PC-9 (cell line): ENCODE measurements at places on chromosomes 3 and 15.

- DNase-seq = no peak
Measured at GRCh38 chr15:37131621-37132020, 31.3 kb upstream of the MEIS2 start.

DNA sequence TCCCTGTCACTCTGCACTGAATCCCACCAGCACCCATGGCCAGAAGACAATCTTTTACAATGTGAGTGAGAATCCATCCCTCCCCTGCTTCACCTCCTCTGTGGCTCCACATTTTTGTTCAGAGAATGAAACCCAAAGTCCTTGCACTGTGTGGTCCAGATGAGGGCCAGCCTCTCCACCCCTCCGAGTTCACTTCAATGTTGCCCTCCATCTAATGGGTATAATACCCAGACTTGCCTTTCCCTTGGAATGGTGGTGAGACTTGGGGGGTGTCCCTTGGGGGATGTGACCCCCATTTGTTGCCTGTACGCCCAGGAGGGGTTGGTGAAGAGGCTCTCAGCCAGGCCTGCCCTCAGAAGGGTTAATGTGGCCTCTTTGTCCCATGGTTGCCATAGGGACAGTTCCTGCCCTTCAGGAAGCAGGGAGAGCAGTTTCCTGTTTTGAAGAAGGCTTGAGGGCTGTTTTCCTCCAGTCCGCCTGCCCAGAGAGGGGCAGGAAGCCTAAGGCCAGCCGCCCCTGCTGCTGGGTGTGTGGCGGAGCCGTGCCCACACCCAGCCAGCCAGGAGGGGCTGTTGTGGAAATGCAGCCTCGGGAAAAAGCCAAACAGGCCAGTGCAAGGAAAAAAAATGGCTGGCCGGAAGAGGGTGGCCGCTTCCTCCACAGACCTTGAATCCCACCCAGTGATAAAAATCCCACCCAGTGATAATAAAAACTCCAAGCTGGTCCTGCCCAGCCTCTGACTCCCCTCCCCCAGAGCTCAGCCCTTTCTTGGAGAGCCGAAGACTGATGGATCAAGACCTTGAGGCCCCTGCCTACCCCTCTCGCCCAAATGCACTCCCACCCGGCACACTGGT, 14.6 kb upstream of the FGD5 start:
- DNase-seq = no peak

GRCh38 chr3:56826831-56827722, 25.3 kb upstream of the ARHGEF3 start:
- DNase-seq = peak; percentile 52

GRCh38 chr3:40268802-40269524, 40.5 kb upstream of the EIF1B start:
- DNase-seq = no peak

GRCh38 chr3:11523572-11524101, 120.1 kb downstream of the VGLL4 start:
- no peak for DNase-seq

- no peak for DNase-seq
Measured at GRCh38 chr15:89104172-89104564, 15.9 kb downstream of the ABHD2 start.

- DNase-seq = peak; percentile 9
Measured at GRCh38 chr3:143484846-143485512, 363.3 kb downstream of the SLC9A9 start.

GRCh38 chr3:4601892-4602291, 108.7 kb downstream of the ITPR1 start:
- DNase-seq = no peak

- DNase-seq = no peak
Measured at GRCh38 chr15:68027388-68027787, 26.7 kb upstream of the PIAS1 start.

GRCh38 chr15:78599189-78599588, 21.6 kb downstream of the CHRNA3 start:
- no peak for DNase-seq

DNA sequence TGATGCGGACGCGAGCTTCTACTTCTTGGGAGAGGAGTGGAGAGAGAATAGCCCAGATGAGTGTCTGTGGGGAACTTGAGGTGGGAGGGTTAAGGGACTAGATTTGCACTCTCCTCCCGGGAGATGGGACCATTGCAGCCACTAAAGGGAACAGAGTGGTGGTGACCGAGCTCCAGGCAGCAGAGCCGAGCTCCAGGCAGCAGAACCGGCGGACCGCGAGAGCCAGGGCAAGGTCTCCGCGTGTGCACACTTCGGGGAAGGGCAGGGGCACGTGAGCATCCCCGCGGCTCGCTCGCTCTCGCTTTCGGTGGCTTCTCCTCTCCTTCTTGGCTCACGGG, 1.1 kb downstream of the IGDCC3 start:
- no peak for DNase-seq

DNA sequence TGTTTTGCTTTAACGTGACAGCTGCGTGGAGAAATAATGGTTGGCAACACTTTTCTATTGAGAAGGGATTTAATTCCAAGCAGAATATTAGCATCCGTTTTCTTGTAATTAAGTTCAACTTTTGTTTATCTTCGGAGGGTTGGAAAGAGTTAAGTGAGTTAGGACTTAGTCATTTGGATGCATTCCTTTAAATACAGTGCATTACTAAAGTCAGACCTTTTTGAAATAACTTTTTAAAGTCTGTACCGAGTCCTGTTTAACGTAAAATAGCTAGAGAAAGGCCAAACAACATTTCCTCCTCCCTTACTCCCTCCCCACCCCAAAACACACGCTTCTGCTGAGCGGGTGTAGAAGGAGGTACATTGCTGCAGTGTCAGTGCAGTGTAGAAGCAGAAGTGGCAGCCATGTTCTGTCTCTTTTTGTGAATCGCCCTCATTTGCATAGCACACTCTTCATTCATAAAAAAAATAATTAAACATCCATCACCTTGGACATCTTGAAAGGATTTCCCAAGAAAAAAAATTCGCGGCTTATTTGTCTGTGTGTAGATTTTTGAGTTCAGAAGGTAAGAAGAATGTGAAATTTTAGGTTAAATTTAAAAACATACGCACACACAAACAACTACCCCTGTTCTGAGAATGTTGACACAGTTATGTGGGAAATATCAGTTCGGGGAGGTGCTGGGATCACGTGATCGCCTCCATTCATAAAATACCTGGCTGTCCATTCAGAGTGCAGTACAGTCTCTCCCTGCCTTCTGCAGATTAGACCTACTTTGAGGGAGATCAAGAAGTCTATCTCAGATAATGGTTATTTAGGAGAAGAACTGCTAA, 1.6 kb downstream of the SPRED1 start:
- peak; percentile 32 for DNase-seq

DNA sequence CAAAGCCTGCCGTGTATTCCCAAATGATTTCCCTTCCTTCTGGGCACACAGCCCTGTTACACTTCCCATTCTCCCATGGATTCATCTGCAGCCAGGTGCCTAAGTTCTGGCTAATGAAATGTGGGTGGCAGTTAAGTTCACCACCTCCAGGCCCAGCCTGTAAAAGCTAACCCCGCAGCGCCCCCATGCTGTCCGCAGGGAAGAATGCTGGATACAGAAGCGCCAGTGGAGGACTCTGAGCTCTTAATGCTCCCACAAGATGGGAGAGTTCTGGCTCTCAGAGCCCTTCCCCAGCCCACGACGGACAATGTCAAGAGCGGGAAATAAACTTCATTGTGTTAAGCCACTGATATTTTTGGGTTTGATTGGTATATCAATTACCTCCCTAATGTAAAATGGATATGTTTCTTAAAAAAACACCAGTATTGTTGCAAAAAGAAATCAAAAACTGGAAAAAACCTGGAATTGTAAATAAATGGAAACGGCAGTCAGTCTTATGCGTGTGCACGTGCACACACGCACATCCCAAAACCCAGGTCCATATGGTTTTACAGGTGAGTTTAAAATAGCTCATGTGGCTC, 37.7 kb upstream of the FGD5 start:
- DNase-seq = peak; percentile 38

DNA sequence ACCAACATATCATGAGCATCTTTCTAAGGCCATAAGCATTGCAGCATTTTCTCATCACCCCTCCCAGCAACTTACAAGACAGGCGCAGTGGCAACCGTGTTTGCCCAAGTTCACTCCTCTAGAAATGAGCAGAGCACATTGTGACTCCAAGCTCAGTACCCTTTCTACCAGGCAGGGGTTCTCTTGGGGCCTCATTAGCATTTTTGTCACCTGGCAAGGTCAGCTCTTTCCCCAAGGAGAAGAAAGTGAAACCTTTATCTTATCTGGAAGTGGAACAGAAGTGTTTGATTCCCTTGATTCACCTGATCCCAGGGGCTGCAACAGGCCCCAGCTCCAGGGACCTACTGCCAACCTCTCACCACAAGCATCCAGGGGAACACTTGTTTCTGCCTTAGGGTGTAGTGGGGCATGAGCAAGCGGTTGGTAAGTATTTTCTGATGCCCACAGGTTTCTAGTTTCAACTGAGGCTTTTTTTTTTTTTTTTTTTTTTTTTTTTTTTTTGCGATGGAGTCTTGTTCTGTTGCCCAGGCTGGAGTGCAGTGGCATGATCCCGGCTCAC, 44.0 kb upstream of the HERC1 start:
- no peak for DNase-seq

GRCh38 chr15:60795471-60795870, 316.5 kb upstream of the ICE2 start:
- no peak for DNase-seq

DNA sequence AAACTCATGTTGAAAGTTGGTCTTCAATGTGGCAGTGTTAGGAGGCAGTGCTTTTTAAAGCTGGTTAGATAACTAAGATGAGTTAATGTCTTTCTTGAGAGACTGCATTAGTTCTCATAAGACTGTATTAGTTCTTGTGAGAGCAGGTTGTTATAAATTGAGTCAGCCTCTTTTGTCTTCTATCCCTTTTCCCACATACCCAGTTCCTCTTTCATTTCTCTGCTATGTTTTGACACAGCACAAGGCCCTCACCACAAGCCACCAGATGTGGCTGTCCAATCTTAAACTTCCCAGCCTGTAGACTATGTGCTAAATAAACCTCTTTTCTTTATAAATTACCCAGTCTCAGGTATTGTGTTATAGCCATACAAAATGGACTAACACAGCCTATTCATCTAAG, 94.6 kb upstream of the SNTN start:
- no peak for DNase-seq

GRCh38 chr15:52717924-52718323, 38.7 kb upstream of the ATOSA start:
- no peak for DNase-seq

- no peak for DNase-seq
Measured at GRCh38 chr15:68606375-68606774, 27.6 kb downstream of the CORO2B start.

GRCh38 chr3:134360046-134360445, 14.2 kb downstream of the AMOTL2 start:
- DNase-seq = no peak

DNA sequence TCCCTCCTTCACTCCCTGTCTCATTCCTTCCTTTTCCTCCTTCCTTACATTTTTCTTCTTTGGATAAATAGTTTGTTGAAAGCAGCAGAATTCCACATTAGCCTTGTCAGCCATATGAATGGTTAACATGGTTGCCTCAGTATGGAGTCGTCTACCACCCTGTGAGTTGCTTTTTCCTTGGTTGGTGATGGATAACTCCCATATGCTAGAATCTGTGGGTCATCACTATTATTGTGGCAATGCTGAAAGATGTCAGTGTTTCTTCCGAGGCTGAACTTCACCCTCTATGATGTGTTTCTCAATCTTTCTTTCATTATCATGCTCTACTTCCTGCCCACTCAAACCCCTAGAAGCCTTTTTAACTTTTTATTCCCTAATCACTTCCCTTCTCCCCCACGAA, 481.8 kb upstream of the KCNMB2 start:
- no peak for DNase-seq

DNA sequence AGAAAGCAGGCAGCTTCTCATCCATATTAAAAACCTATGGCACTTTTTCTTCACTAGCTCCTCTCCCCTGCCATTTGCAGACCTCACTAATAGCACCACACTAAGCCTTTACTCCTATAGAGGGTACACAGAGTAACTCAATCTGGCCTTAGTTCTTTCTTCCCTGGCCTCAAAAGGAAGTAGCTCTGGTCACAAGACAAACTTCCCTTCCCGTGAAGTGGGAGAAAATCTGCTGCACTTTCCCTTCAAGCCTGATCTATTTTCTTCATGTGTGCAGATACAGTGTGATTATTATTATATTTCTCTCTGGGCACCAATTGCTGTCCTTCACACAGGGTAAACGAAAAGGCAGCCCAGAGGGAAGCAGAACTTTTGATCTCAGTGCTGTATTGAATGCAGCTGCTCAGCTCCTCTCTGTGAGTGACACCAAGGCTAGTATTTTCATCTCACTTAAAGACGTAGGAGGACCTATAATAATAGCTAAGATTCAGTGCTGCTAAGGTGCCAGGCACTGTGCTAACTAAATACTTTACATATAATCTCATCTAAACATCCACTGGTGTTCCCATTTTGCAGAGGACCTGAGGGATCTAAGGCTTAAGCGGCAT, 61.9 kb upstream of the RASGRP1 start:
- DNase-seq = no peak

DNA sequence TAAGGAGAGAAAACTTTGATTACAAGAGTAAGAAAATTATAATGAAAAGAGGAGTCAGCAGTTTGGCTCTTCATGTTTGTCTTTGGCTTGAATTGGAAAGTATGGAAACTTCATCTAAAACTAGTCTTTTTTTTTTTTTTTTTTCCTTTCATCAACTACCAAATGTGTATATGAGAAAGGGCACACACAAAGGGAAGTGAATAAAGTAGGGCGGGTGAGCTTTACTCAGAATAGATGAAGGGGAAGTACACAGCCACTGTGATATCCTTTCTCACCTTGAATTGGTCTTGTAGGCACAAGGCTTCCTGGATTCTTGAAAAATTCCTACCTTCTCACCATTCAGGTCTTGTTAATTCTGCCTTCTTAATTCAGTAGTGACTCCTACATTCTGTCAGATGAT, 652.3 kb upstream of the KCNMB2 start:
- DNase-seq = no peak

- DNase-seq = no peak
Measured at GRCh38 chr3:171320750-171321558, 139.3 kb downstream of the TNIK start.

DNA sequence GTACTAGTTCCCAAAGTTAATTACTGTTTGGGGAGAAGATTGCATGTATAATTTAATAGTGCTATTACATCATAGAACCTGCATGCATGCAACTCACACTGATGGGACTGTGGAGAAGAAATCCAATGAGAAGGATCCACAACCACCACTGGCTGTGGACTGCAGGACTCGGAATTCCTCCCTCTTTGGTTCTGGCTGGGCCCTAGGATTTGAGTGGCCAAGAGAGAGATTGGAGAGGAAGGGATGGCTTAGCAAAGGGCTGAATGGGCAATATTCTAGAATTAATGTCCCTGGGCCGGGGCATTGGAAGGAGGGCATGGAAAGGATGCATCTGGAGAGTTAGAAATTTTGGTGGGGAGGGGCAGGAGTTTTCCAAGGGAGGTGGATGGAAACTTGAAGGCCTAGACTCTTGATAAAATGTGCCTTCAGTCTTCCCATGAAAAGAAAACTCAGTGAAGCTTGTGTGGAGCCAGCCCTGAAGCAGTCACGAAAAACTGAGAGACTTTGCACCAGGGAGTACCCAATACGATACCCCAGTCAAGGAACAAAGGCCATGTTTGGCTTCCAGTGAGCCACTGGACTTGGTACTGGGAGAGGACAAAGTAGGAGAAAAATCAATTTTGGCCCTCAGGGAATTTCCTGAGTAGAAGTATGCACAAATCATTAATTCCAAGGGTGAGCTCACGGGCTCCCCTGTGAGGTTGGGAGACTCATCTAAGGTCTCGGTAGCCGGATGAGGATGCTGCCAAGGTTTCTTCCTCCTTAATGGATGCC, 31.4 kb upstream of the TPM1 start:
- no peak for DNase-seq
